H1 (cell line): ENCODE measurements at places on chromosomes 6 and 20.

DNA sequence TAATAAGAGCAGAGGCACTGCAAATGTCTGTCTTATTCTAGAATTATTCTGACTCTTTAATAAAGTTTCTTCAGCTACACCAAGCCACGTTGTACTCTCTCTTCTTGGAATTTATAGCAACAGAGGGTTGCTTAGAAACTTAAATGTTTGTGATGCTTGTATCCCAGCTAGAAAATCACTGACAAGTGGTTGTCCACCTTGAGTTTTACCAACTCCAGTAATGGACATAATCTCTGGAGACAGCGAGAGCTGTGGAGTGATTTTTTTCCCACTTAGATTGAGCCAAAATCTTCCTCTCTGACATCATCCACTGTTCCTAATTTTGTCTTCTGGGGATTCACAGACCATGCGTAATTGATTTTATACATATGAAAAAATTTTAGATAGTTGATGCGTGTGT lies 8.0 kb downstream of the ECT2L start:
- no peaks in the 10 kb centered on the region for H3K4me1 ChIP-seq
- no peaks in the 10 kb centered on the region for H3K36me3 ChIP-seq
- no peaks in the 10 kb centered on the region for H3K27me3 ChIP-seq
- no peak overlapping the region for H3K4me3 ChIP-seq
- DNase-seq = no peak

DNA sequence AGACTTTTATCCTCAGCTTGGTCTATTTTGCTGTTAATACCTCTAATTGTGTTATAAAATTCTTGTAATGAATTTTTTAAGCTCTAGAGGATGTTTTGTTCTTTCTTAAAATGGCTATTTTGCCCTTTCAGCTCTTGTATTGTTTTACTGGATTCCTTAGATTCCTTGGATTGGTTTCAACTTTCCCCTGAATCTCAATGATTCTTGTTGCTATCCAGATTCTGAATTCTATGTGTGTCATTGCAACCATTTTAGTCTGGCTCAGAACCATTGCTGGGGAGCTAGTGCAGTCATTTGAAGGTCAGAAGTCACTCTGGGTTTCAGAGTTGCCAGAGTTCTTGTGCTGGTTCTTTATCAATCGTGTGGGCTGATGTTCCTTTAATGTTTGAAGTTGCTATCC lies 37.1 kb downstream of the OTOR start:
- peaks cover 4% of the 10 kb centered on the region; the same call in 1 of the 2 replicates for H3K4me1 ChIP-seq
- H3K4me3 ChIP-seq = no peak overlapping the region
- no peak overlapping the region for H3K27ac ChIP-seq
- DNase-seq = no peak
- H3K27me3 ChIP-seq = no peaks in the 10 kb centered on the region

GRCh38 chr20:61126369-61127195 lies 125.5 kb upstream of the CDH4 start:
- H3K36me3 ChIP-seq = no peaks in the 10 kb centered on the region
- no peak for DNase-seq
- no peak overlapping the region for H3K4me3 ChIP-seq
- H3K4me1 ChIP-seq = no peaks in the 10 kb centered on the region
- no peak overlapping the region for H3K27ac ChIP-seq
- H3K27me3 ChIP-seq = peaks cover 30% of the 10 kb centered on the region; the same call in 1 of the 2 replicates

- no peaks in the 10 kb centered on the region for H3K27me3 ChIP-seq
- DNase-seq = no peak
- no peaks in the 10 kb centered on the region for H3K4me1 ChIP-seq
- no peaks in the 10 kb centered on the region for H3K36me3 ChIP-seq
- H3K27ac ChIP-seq = no peak overlapping the region
Observed at GRCh38 chr6:105779110-105779509, 307.0 kb upstream of the PRDM1 start.

DNA sequence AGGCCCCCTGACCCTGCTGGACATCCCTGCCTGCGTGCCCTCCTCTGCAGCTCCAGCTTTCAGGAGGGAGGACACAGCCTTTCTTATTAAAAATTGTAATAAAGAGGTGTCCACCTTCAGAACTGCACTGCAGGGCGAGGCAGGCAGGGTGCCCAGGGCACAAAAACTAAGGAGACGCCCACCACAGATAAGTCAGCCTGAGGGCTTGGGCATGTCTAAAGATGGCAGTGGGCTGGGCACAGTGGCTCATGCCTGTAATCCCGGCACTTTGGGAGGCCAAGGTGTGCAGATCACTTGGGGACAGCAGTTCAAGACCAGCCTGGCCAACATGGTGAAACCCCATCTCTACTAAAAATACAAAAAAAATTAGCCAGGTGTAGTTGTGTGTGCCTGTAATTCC lies 7.0 kb upstream of the C20orf144 start:
- no peak overlapping the region for H3K27ac ChIP-seq
- peaks cover 2% of the 10 kb centered on the region; the same call in 1 of the 2 replicates for H3K4me1 ChIP-seq
- no peaks in the 10 kb centered on the region for H3K36me3 ChIP-seq
- DNase-seq = no peak

DNA sequence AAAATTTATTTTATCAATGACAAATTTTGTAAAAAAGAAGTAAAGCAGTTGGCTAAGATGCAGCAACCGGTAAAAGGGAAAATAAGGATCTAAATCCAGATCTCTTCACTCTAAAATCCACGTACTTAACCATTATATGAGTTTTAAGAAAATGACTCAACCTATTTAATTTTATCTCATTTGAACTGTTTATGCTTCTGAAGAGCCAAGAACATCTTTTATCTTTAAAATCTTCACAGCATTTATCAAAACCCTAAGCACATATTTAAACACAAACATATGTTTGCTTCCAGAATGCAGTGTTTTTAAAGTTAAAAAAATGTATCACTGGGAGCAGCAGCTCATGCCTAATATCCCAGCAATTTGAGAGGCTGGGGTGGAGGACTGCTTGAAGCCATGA lies 339.2 kb downstream of the NKAIN2 start:
- DNase-seq = no peak
- no peak overlapping the region for H3K27ac ChIP-seq
- H3K4me3 ChIP-seq = no peak overlapping the region
- no peaks in the 10 kb centered on the region for H3K27me3 ChIP-seq
- no peaks in the 10 kb centered on the region for H3K4me1 ChIP-seq

DNA sequence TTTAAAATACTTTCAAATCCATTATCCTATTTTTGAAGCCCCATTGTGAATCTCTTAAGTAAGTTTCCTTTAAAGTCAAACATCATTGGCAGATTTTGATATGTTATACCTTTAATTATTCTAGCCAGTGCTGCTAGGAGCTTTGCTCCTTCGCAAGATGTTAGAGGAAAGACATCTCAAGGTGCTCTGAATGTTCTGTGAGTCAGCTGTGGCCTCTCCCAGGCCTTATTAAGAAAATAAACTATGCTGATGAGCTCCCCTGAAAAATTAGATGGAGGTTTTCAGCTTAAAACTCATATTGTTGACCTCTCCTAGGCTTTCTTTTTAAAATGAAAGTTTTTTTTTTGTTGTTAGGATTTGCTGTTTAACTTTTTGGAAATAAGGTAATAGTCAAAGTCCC lies 57.3 kb downstream of the TRAF3IP2 start:
- H3K4me1 ChIP-seq = peaks cover 4% of the 10 kb centered on the region
- no peaks in the 10 kb centered on the region for H3K27me3 ChIP-seq
- no peak for DNase-seq
- no peak overlapping the region for H3K4me3 ChIP-seq
- H3K36me3 ChIP-seq = no peaks in the 10 kb centered on the region
- H3K27ac ChIP-seq = no peak overlapping the region

DNA sequence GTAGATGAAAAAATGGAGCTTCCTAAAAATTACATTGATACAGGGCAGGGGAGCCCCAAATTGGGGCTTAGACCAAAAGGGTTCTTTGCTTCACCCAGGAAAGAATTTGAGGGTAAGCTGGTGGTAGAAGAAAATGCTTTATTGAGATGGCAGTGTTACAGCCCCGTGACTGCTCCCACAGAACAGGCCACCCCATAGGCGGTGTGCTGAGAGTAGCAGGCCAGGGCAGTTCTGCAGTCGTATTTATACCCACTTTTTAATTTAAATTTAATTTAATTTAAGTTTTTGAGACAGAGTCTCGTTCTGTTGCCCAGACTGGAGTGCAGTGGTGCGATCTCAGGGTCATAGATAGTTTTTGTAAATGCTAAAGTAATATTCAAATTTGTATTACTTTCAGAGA lies 265.0 kb downstream of the CDH26 start:
- no peaks in the 10 kb centered on the region for H3K36me3 ChIP-seq
- H3K4me3 ChIP-seq = no peak overlapping the region
- no peak for DNase-seq
- no peaks in the 10 kb centered on the region for H3K27me3 ChIP-seq
- no peak overlapping the region for H3K27ac ChIP-seq

DNA sequence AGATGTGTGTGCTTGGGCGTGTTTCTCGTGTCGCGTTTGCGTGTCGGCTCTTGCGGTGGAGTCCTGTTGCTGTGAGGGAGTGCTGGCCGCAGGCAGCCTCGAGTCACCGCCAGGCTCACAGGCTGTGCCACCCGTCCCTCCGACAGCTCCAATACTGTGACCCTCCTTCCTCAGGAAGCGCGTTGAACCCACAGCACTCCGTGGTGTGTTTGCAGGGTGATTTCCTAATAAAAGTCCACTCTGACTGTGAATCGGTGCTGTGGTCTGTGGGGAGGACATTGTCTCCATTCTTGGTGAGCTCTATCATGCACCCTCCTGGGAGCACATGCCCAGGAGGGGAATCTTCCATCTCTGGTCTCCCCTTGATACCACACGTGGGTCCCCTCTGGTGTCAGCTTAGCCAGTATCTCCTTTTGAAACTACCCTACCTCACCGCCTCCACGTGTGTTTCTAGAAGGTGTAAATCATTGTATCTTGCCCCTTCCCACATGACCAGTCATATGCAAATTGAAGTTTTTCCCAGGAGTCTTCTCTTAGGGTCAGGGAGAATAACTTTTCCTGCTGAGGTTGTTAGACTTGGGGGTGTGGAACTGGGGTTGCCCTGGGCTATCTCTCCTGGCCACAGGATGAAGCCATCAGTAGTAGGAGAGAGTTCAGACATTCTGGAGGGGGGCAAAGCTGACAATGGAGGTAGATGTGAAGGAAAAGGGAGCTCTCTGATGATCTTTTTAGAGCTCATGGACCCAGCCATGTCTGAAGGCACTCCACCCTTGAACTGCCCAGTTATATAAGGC lies 13.3 kb upstream of the PCMTD2 start:
- H3K4me3 ChIP-seq = no peak overlapping the region
- no peaks in the 10 kb centered on the region for H3K4me1 ChIP-seq

- H3K27ac ChIP-seq = no peak overlapping the region
- peaks cover 4% of the 10 kb centered on the region; the same call in 1 of the 2 replicates for H3K27me3 ChIP-seq
- peaks cover 3% of the 10 kb centered on the region; the same call in 1 of the 2 replicates for H3K4me1 ChIP-seq
- H3K4me3 ChIP-seq = no peak overlapping the region
Observed at GRCh38 chr20:62503401-62504178, 27.8 kb upstream of the GATA5 start.

DNA sequence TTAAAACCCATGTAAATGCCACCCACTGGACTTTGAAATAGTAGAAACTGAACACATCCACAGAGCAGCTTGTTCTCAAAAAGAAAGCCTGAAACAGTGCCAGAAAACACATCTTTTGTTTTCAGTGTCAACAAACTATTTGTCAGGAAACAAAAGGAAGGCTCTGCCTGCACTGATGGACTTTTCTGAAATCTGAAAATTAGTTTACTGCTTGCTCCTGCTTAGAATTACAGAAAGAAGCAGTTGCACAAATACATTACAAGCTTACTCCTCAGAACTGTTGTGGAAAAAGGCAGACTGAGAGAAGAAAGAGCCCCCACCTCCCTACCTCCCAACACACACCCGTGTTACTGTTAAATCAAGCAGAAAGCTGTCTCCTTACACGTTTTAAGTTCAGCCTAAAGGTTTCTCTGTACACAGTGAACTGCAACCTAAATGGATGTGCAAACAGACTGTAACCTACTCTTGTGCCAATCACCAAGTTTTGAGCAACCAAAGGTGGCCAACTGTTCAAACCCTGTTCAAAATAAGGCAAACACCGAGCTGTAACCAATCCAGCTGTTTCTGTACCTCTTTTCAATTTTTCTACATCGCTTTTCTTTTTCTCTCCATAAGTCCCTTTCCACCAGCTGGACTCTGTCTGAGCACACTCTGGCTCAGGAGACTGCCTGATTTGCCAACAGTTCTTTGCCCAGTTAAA lies 43.7 kb downstream of the FRK start:
- no peaks in the 10 kb centered on the region for H3K36me3 ChIP-seq
- H3K4me3 ChIP-seq = no peak overlapping the region
- H3K4me1 ChIP-seq = peaks cover 3% of the 10 kb centered on the region
- DNase-seq = no peak
- no peaks in the 10 kb centered on the region for H3K27me3 ChIP-seq
- H3K27ac ChIP-seq = no peak overlapping the region
